Smooth muscle cell of the coronary artery (primary cell): ENCODE measurements at places on chromosomes 4 and X. TPM values are rescaled to one million over a fixed set of nuclear protein-coding genes. Genes with fewer than 3 reads are reported as not detected.

Gene APEX2
- total RNA-seq: 2.7 and 7.7 TPM in 2 replicates

Gene PF4V1
- 3.6 and 10.6 TPM in 2 replicates for total RNA-seq

Gene SSX3
- total RNA-seq: not detected in 2 replicates

Gene ZFP92
- under 0.01 and 0.08 TPM in 2 replicates for total RNA-seq

Gene FAT4
- total RNA-seq: 10.5 and 15.6 TPM in 2 replicates
